HepG2 (cell line): ENCODE measurements at places on chromosomes 5 and 9. TPM values are rescaled to one million over a fixed set of nuclear protein-coding genes. Genes with fewer than 3 reads are reported as not detected.
A peak's percentile ranks its signal among the peaks of the same experiment; 100 is the strongest.

GRCh38 chr5:7667216-7667767 lies 183.6 kb downstream of the CFAP90 start:
- DNase-seq: no peak

GRCh38 chr5:174327317-174327864 lies 281.9 kb downstream of the NSG2 start:
- DNase-seq: peak; percentile 42

DNA sequence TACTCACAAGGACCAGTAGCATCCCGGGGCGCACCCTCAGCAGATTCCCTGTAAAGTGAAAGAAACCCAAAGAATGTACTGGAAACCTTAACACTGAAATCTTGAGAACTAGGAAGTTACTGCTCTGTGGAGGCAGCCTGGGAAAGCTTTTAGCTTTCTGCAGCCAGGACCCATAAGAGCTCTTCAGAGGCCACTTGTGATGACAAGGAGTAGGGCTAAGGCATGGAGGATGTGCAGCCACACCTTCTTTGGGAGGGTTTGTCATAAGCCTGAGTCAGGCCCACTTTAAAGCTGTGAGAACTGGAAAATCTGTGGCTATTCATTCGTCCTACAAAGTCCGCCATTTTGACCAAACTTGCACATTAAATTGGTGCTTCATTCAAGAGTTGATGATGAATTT lies 291.1 kb upstream of the TLE4 start:
- no peak for DNase-seq

GRCh38 chr9:14846871-14847311 lies 63.3 kb downstream of the FREM1 start:
- DNase-seq: peak; percentile 51

DNA sequence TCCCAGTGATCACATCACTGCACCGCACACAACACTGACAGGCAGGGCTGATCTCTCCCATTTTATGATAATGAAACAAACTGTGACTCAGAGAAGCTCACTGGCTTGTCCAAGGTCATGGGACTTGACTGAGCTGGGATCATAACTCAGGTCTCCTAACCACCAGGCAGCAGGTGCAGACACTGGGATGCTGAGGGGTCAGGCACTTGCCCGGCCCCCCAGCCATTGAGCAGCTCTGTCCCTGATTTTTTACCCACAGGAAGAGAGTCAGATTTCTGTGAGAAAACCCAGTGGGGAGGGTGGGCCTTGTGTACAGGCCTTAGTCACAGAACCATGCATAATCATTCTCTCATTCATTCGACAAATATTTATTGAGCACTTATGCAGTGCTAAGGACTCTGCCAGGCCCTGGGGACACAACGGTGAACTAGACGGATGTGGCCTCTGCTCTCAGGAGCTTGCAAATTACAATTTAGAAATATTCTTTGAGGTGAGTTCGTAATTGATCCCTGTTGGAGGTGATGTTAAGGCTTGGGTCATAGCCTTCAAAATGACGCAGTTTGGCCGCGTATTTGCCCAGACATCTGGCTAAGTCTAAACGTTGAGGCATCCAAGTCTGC lies 54.5 kb upstream of the TGFBR1 start:
- peak; percentile 13 for DNase-seq

GRCh38 chr5:160039810-160040470 lies 31.0 kb downstream of the TTC1 start:
- peak; percentile 7 for DNase-seq

DNA sequence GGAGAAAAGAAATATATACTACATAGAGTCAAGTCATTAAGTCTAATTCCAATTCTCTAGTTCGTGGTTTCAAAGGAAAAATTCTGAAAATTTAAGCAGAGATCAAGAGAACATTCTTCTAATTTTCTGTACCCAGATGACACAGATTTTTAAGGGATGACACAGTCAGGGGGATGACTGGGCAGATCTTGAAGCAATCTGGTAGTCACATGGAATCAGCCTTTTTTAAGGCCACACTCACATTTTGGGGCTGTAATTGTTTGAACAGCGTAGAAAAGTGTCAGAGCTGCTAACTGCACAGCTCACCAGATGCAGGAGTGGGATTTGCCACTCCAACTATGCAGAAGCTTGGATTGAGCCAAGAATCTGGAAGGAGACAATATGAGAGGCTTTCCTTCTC lies 20.4 kb downstream of the PDE4D start:
- no peak for DNase-seq

GRCh38 chr9:123069010-123069481 lies 35.6 kb downstream of the GPR21 start:
- DNase-seq: no peak

DNA sequence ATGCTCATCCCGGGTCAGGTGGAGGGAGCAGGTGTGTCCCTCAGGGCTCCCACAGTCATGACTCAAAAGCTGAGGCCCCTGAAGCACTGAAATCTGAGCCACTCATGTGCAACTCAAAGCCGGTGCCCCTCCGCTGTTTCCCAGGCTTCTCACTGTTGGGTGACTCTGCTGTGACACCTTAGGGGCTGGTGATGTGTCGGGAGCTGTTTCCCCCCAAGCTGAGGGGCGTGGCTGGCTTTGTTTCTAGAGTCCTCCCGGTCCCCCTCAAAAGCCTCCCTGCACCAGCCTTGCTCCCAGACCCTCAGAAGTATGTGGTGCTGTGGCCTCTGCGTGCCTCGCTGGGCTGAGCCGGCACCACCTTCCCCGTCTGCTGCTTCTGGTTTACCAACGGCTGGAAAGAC lies 39.7 kb downstream of the PLPP7 start:
- DNase-seq: no peak

DNA sequence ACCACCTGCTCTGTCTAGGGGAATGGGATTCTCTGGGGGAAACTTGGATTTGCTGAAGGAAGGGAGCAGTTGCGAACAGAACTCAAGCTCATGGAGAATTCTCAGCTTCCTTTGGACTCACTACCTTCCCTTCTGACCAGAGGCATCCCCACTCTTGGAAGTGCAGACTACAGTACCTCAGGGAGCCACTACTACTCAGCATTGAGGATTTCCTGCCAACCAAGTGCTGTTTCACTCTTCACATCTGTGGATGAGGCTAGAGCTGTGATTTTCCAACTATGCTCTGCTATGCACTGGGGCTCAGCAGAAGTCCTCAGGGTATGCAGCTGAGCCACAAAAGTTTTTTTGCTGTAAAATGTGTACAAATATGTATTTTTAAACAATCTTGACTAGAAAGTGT lies 43.9 kb downstream of the MACROH2A1 start:
- no peak for DNase-seq

GRCh38 chr9:136710543-136710942 lies 1.8 kb upstream of the DIPK1B start:
- no peak for DNase-seq

The LYRM7 gene
- 2.4 and 3.0 TPM in 2 replicates for polyA plus RNA-seq

The NOXA1 gene
- polyA plus RNA-seq: 0.78 and 2.1 TPM in 2 replicates

The YTHDC2 gene
- 5.5 and 6.7 TPM in 2 replicates for polyA plus RNA-seq

The CER1 gene
- polyA plus RNA-seq: 0.17 and 0.18 TPM in 2 replicates
